Posterior cingulate gyrus (tissue), 11 donors: ENCODE measurements at places on chromosomes 5 and 9.
A peak's percentile ranks its signal among the peaks of the same experiment; 100 is the strongest.

GRCh38 chr5:145931718-145932117 lies 4.7 kb upstream of the SH3RF2 start:
- DNase-seq = no peak

DNA sequence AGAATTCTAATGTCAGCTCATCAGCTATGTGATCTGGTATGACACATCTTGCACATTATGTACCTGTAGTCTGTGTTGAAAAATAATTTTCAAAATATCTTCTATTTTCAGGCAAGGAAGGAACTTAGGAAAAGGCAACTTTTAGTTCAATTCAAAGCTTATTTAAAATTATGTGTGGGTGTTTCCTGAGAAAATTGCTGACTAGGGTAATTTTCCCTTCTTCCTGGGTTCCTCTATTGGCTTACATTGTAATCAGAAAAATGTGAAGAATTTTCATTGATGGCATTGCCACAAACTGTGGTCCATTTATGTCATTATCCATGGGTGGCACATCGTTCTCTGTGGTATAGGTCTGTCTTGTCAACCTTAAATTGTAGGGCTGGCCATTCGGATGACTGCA lies 328.7 kb upstream of the SGCD start:
- no peak for DNase-seq

- no peak for DNase-seq
Measured at GRCh38 chr5:149030392-149030791, 32.5 kb downstream of the SH3TC2 start.

DNA sequence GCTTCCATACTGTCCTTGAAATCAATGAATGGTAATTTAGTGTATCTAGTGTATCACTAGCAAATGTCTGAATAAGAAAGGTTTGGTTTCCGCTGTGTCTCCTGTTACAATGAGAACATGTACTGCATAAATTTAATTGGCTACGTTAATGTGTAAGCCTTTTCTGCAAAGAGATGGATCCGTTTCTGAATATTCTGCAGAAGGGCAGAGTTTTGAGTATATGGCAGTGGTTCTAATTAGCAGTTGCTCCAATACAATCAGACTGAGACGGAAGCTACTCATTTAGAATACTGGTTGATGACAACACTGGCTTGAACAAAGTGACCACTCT lies 555 bp upstream of the PCDHGC4 start:
- no peak for DNase-seq

- no peak for DNase-seq
Measured at GRCh38 chr9:87567571-87567970, 69.9 kb downstream of the DAPK1 start.

DNA sequence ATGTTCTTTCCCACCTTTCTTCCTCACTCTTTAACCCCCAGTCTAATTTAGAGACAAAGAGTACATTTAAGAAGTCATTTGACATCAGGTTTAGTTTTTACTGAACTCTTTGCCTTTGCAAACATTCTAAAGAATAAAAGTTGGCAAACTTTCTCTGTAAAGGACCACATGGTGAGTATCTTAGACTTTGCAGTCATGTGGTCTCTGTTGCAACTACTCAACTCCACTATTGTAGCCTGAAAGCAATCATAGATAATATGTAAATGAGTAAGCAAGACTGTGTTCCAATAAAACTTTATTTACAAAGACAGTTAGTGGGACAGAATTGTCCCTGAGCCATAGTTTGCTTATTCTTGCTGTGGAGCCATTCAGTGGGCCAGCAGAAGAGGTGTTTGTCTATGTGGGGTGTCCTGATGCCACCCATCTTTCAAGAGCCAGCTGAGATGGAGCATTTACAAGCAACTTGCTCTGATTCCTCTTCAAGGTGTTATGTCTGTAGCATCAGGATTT lies 25.4 kb downstream of the ABLIM3 start:
- DNase-seq = no peak

DNA sequence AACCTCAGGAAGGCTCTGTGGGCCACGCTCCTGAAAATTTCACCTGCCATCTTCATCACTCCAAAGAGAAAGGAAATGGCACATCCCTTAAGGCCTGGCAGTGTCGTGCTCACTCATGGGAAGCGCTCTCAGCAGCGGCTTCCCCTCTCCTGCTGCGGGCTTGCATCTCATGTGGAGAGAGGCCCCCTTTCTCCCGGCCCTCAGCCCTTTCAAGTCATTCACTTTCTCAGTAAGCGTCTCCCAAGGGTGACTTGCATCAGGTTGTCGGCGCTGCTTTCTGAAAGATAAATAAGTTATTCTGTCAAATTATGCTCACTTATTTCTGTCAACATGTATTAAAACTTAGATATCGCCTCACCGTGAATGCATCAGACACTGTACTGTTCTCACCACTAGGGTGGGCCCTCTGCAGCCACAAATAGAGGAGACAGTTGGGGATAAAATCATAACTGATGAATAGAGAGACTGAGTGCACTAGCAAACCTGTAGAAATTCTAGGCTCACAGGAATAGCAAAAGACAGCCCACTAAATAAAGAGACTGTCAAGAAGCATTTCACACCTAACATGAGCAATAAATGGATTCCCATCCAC lies 174.6 kb downstream of the RFK start:
- DNase-seq = no peak

- DNase-seq = no peak
Measured at GRCh38 chr5:173256800-173257199, 21.8 kb upstream of the NKX2-5 start.

- no peak for DNase-seq
Measured at GRCh38 chr5:74156728-74157383, 483.7 kb downstream of the ENC1 start.

- DNase-seq = no peak
Measured at GRCh38 chr5:122314036-122314435, 2.0 kb downstream of the SNCAIP start.

GRCh38 chr5:178376921-178377582 lies 144.4 kb upstream of the PHYKPL start:
- DNase-seq = no peak

- no peak for DNase-seq
Measured at GRCh38 chr5:34526682-34527305, 129.3 kb upstream of the RAI14 start.

GRCh38 chr9:124270504-124271335 lies 13.0 kb downstream of the NEK6 start:
- DNase-seq = no peak

- DNase-seq = no peak
Measured at GRCh38 chr5:122755783-122756182, 19.1 kb upstream of the SNX2 start.

DNA sequence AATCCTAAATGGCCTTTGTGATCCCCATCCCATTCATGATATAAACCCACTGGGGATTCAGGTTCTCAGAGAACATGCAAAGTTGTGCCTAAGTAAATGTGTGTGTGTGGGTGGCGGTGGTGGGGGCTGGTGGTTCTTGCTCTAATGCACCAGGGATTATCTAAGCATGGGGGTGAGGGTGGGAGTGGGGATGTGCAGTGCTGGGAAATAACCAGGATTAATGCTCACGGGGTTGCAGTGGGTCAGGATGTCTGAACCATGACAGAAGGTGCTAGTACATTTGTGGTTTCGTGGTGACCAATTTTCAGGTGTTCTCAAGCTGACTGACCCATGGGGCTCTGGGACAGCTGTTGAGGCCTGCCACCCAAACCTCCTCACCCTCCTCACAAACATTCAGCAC lies 101.0 kb downstream of the ZNF608 start:
- no peak for DNase-seq

- DNase-seq = no peak
Measured at GRCh38 chr9:124365036-124365435, 50.2 kb downstream of the PSMB7 start.

GRCh38 chr5:73908846-73909245 lies 282.9 kb downstream of the ARHGEF28 start:
- DNase-seq = no peak

GRCh38 chr5:35863159-35863558 lies 6.5 kb downstream of the IL7R start:
- no peak for DNase-seq

DNA sequence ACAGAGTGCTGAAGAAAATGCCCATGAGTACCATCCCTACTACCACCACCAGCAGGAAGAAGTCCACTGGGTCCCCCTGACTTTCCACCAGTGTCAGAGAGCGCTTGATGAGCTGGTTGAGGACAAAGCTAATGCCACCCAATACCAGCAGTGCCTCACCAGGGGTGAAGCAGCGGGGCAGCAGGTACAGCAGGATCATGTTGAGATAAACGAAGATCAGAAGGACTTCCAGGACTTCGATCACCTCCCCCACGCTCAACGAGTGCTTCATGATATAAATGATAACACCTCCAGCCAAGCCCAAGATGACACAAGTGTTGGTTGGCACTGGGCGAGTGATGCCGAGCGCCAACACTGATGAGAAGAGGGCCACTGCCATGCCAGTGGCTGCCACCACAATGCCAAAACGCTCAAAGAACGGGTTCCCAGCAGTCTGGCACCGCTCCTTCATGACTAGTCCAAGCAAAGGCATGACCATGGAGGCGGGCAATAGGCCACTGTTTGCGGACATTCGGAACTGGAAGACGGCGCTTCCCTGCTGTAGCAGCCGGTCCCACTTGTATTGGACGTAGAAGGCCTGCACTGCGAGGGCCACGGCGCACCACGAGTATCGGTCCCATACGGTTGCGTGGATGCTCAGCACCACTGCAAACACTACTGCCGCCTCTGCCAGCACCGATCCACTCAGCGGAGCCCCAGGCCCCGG lies 679 bp downstream of the DOLK start:
- peak; percentile 47 for DNase-seq

- no peak for DNase-seq
Measured at GRCh38 chr5:140131967-140132409, 6.3 kb downstream of the IGIP start.

DNA sequence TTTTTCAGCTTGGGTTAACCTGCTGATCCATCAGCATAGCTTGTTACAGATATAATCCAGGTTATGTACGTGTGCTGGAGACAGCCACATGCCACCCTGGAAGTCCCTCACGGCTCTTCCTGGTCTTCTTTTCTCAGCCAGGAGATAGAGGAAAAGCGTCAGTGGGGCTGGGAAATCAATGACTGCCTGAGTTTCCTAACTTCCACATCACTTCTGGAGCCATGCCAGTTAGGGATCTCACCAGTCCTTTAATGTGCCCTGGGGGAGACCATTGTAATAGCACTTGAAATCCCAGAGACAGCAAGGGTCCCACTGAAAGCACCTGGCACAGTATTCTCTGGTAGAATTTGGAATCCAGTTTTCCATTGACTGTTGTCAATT lies 29.2 kb downstream of the ANXA2R start:
- no peak for DNase-seq

DNA sequence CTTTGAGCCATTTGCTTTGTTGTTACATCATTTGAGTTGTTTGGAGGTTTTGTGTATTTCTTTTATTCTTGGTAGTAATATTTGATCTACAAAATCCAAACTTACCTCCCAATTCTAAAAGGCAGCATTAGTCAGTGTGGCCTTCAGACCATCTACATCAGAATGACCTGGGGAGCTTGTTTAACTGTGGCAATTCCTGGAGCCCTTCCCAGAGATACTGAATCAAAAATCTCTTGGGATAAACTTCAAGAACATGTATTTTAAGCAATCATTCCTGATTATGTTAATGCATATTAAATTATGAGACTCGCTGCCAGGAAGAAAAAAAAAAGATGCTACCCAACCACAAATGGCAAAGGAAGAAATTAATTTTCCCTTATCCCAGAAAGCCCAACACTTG lies 268.9 kb upstream of the PDE4D start:
- no peak for DNase-seq

DNA sequence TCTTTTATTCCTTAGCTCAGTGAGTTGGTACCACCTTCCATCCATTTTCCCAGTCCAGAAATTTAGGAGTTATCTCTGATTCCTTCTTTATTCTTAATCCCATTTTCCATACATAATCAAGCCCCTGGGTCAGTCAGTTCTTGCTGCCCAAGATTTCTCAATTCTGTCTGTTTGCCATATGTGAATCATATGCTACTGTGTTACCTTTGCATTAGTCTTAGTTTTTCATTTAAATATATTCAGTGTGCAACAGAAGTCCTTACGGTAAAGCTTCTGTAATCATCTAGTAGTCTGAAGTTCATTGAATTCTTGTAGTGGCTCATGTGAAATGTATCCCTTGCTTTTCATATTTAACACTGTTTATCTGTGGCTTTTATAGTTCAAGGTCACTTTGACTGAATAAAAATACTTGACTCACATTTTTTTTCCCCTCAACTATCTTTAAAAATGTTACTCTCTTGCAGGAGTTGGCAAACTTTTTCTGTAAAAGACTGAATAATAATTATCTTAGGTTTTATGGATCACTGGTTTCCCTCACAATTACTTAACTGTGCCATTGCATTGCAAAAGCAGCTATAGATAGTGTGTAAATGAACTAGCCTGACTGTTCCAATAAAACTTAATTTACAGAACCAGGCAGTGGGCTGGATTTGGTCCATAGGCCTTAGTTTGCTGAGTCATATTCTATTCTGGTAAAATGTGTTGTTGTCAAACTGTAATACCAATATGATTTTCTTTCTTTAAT lies 6.9 kb downstream of the KIAA1958 start:
- no peak for DNase-seq

DNA sequence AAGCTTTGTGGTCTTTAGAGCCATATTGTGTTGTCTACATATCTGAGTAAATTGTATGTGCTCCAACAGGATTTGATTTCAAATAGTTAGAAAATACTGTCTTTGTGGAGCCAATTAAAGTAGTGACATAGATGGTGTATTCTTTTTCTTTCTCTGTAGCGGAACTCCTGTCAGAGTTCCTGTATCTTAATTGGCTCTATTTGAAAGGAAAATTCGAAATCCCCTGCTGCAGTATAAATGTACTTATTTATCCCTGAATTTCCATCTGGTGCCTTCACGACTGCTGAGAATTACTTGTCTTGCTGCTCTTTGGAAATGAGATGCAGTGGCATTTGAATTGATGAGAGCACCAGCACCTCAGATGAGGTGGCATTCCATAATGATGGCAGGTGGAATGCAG lies 546.7 kb upstream of the SGCD start:
- no peak for DNase-seq

GRCh38 chr5:111995701-111996100 lies 238.7 kb upstream of the NREP start:
- DNase-seq = no peak

- DNase-seq = no peak
Measured at GRCh38 chr9:31394015-31394473, 990.4 kb upstream of the ACO1 start.

DNA sequence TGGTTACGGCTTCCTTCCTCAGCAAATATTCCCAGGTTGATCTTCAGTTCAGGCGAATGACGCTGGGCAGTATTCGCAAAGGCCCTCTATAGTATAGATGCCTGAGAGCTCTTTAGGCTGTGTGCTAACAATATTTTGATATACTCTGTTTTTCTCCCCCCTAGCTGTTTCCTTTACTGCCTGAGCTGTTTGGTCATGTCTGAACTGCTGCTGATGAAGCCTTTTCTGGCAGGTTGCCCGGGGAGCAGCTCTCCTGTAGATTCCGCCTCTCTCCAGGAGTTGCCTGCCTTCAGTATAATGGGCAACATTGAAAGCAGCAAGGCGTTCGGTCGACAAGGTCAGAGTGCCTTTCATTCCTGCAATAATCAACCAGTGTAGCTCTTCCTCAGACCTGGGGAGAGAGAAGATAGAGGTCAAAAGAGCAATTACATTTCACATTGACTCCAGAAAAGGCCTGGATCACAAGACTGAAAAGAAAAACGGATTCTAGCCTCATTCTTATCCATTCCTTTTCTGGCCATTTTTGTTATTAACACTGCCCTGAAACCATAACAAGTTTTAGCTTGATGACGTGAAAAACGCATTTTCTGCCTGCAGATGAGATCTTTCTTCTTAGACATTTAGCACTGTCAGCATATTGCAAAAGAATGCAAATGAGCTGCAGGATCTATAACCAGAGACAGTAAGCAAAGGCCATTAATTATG lies 60.1 kb upstream of the ZNF608 start:
- peak; percentile 43 for DNase-seq

- DNase-seq = peak; percentile 97
Measured at GRCh38 chr5:173573126-173573960, 43.1 kb downstream of the BOD1 start.
